NCI-H187 (cell line): ENCODE measurements at places on chromosomes 2 and 18.

DNA sequence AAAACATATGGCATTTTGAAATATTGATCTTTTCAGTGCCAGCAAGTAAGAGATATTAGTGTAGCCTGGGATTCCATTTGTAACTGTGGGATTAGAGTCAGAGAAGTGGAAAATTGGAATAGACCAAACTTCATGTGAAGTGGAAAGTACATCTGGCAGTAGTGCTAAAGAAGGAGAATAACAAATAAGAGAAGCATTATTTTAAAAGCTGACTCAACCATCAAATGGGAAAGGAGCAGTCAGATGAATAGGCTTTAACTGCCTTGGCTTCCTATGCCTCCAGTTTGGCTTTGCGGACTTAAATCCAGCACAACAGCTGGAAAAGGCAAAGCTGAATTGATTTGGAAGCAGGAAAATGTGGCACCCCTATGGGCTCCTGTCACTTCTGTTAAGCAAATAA, 623.1 kb downstream of the TSN start:
- no peak for DNase-seq

DNA sequence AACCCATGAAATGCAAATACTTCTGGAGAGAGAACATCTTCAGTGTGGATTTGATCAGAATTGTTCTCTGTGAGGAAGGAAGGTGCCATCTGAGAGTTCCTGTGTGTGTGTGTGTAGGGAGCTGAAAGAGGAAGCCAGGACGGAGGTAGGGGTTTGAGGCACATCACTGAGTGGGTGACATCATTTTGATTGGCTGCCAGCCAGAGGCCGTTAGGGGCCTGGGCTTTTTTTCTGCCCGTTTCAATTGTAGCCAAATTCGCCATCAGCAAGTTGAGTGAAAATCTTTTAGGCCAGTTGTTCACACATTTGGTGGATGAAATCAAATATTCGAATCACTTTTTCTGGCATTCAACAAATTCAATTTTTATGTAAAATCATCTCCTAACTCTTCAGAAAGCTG, 48.9 kb downstream of the TSN start:
- no peak for DNase-seq

- no peak for DNase-seq
Measured at GRCh38 chr2:205776139-205776538, 93.8 kb downstream of the NRP2 start.

GRCh38 chr2:134454931-134455330, 201.1 kb downstream of the MGAT5 start:
- DNase-seq = no peak

DNA sequence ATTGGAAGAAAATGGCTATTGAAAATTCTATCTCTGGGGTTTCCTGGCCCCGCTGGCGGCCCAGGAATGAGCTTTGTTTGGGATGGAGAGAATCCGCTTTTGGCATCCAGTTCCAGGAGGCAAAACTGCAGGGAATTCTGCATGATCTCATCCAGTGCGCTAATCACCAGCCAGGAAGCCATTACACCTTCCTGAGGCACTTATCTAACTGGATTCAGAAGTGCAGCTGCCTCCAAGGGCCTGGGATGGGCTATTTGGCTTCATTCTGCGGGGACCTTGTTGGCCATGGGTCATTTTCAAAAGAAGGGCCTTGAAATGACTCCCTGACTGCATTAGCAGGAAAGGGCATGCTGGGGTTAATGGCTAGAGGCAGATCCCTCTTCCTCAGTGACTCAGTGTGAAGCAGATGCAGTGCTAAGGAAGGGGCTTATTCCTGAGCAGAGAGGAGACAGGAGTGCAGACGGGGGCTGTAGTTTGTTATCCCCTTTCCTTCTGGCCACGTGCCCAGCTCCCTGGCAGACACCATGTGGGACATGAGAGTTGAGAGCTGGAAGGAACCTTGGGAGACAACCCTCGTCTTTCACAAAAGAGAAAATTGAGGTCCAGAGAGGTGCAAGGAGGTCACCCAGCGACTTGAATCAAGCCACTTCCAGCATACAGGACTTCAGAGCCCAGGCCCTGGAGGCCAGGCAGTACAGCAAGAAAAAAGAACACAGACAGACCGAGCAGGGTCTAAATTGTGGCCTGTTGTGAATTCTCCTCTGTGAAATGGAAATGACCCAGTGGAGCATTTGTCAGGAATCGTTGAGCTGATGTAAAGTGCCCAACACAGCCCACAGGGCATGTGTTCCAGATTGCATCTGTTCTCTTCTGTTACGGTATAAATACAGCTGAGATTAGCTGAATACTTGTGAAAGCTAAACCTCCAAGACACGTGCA, 161.8 kb downstream of the PRKCE start:
- peak; percentile 78 for DNase-seq

GRCh38 chr2:214649440-214650205, 159.9 kb downstream of the BARD1 start:
- no peak for DNase-seq

DNA sequence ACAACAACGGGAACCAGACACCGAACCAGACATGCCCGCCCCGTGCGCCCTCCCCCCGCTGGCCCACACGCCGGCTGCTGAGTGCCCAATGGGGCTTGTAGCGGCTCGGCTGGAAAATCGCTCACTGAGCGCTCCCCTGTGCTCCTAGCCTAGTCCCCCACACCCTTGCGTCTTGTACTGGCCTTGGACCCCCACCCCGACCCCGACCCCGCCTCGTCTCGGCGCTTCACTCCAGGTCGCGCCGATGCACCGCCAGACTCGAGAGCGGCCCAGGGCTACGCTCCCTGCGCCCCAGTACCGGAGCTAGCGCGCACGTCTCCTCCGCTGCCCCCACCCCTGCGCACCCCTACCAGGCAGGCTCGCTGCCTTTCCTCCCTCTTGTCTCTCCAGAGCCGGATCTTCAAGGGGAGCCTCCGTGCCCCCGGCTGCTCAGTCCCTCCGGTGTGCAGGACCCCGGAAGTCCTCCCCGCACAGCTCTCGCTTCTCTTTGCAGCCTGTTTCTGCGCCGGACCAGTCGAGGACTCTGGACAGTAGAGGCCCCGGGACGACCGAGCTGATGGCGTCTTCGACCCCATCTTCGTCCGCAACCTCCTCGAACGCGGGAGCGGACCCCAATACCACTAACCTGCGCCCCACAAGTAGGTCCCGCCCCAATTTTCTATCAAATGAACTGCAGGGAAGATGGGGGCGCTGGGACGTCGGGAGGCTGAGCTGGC, 1.5 kb downstream of the GAD1 start:
- DNase-seq = no peak

- no peak for DNase-seq
Measured at GRCh38 chr18:78213361-78213994, 766.1 kb upstream of the SALL3 start.

DNA sequence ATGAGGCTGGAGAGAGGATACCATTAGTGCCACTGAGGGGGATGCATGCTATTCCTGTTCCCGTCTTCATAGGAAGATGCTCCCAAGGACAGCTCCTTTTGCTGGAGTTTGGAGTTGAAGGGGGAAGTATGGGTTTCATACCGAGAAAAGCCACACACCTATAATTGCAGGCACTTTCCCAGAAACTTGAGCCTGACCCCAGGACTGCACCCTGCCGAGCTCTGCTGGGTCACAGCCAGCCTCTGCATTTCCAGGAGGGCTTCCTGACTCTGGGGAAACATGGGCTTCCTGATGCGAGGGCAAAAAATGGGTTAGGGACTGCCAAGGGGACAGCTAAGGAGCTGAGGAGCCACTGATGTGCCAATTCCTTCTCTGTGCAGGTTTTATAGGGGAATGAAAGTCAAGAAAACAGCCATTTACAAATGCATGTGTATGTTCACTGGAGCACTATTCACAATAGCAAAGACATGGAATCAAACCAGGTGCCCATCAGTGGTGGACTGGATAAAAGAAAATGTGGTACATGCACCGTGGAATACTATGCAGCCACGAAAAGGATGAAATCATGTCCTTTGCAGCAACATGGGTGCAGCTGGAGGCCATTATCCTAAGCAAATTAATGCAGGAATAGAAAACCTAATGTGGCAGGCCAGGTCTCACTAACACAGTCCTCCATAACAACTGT, 104.5 kb downstream of the ACAA2 start:
- no peak for DNase-seq

DNA sequence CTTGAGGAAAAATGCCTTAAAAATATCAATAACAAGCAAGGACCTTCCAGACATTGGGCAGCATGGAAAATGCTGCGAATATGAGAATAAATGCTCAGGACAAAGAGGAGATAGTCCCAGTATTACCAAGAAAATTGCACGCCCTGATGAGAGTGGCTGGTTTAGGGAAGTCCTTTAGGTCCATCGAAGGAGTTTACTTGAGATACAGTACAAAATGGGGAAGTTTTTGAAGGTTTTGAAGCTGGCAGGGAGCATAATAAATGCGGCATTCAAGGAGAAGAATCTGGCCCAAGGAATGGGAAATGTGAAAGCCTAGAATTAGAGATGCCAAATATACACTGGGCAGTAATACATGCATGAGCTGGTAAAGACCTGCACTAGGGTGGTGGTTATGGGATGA, 90.2 kb upstream of the SPATS2L start:
- DNase-seq = no peak

DNA sequence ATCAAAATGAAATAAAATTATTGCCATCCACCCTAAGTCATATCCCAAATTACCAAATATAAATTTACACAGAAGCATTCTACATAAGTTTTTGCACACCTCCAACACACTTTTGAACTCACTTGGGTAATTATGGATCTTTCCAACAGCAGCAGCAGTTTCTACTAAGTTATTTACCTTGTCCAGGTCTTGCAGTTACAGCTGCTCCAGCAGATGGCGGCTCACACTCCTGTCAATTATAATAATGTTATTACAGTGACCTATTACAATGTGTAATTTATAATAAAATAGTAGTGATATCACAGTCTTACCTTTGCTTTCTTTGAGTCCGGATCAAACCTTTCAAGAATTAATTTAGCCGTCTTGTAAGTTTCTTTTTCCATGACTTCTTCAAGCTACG, 37.9 kb downstream of the LNPK start:
- no peak for DNase-seq

GRCh38 chr2:159879051-159879604, 81.1 kb upstream of the CD302 start:
- no peak for DNase-seq

- no peak for DNase-seq
Measured at GRCh38 chr2:176280867-176281658, 11.8 kb downstream of the MTX2 start.

DNA sequence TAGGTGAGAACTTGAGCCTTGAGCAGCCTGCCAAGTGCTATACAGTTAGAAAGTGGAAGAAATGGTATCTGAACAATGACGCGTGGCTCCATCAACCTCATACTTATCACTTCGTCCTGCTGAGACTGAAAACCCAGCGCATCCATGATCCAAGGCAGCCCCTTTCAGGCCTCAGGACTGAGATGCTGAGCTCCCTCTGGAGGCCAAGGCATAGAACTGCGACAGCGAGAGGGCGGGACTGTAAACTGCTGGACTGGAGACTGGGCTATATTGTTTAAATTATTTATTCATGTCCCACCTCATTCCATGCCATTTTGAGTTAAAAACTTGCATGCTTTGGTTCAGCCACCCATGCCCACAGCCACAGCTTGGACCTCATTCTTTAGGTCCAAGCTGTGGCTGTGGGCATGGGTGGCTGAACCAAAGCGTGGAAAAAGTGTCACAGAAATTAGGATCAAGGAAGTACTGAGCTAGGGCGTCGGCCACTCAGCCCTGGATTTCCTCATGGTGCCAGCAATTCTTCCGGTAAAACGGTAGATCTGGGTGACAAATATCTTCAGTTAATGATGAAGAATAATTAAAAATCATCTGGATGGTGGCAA, 195.5 kb downstream of the L3MBTL4 start:
- no peak for DNase-seq

DNA sequence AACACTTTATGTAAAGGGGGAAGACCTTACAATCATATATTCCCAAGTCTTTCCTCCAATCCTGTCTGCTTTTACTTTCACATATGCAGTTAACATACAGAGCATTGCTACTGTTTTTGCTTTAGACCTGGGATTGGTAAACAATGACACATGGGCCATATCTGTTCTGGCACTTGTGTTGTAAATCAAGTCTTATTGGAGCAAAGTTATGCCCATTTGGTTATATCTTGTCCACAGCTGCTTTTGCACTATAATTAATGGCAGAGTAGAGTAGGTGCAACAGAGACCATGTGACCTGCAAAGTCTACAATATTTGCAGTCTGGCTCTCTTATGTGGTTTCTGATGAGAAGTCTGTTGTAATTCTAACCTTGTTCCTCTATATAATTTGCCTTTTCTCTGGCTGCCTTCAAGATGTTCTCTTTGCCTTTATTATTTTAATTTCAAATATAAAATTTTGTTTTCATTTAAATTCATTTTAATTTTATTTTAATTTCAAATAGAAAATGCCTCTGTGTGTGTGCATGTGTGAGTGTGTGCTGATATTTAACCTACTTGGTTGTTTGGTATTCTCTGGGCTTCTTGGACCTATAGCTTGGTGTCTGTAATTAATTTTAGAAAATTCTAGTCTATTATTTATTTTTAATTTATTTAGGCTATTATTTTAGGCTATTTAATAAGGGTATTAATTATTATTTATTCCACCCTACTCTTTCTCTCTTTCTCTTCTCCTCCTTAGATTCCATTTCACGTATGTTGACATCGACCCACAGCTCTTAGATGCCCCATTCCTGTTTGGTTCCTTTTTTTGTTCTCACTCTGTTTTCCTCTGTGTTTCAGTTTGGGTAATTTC, 16.8 kb upstream of the LPIN1 start:
- DNase-seq = no peak

GRCh38 chr2:154699575-154699930, 1.1 kb downstream of the KCNJ3 start:
- no peak for DNase-seq

DNA sequence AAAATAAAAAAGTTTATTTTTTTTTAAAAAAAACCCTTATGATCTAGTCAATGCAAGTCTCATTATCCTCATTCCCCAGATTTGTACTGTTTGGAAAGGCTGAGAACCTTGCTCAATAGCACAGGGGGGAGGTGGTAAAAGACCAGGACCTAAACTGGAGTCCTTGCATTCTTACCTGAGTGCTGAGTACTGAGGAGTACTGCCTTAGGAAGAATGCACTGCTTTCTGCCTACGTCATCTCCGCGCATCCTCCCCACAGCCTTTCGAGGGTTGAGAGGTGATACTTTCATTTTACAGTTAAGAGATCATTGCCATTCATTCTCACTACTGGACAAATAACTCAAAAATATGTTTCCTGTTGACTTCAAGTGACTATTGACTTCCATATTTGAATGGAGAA, 73.8 kb downstream of the MAP3K20 start:
- no peak for DNase-seq

- no peak for DNase-seq
Measured at GRCh38 chr2:18172607-18173006, 294.1 kb downstream of the KCNS3 start.

DNA sequence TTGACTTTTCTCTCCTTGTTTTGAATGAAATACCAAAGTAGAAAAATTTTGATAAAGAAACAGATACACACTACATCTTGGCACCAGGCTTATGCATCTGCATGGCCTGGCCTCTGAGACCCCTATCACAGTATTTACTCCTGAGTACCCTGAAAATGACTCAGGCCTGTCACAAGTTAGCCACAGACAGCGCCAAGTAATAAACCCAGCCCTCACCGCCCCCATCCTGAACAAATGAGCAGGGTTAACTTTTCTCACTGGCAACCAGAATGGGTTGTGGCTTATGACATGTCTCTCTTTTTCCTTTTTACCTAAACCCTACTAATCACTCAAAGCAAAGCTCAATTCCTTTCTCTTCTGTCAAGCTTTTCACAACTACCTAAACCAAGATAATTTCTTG, 35.3 kb downstream of the SPRED2 start:
- no peak for DNase-seq
